Thymus (tissue), 14 donors: ENCODE measurements at places on chromosomes 16 and 17. TPM values are rescaled to one million over a fixed set of nuclear protein-coding genes. Genes with fewer than 3 reads are reported as not detected.
A peak's percentile ranks its signal among the peaks of the same experiment; 100 is the strongest.

- no peak overlapping the region for H3K27ac ChIP-seq
- no peak for DNase-seq
- peaks cover 28% of the 10 kb centered on the region for H3K36me3 ChIP-seq
- H3K27me3 ChIP-seq, result peaks cover 4% of the 10 kb centered on the region
- peaks cover 9% of the 10 kb centered on the region for H3K4me1 ChIP-seq
- H3K4me3 ChIP-seq, result no peak overlapping the region
Observed at GRCh38 chr17:78224231-78225087, 7.0 kb upstream of the TMEM235 start.

- peaks cover 9% of the 10 kb centered on the region for H3K4me1 ChIP-seq
- H3K27me3 ChIP-seq, result no peaks in the 10 kb centered on the region
- no peaks in the 10 kb centered on the region for H3K36me3 ChIP-seq
- no peak overlapping the region for H3K27ac ChIP-seq
Observed at GRCh38 chr17:57363998-57364643, 107.8 kb downstream of the MSI2 start.

DNA sequence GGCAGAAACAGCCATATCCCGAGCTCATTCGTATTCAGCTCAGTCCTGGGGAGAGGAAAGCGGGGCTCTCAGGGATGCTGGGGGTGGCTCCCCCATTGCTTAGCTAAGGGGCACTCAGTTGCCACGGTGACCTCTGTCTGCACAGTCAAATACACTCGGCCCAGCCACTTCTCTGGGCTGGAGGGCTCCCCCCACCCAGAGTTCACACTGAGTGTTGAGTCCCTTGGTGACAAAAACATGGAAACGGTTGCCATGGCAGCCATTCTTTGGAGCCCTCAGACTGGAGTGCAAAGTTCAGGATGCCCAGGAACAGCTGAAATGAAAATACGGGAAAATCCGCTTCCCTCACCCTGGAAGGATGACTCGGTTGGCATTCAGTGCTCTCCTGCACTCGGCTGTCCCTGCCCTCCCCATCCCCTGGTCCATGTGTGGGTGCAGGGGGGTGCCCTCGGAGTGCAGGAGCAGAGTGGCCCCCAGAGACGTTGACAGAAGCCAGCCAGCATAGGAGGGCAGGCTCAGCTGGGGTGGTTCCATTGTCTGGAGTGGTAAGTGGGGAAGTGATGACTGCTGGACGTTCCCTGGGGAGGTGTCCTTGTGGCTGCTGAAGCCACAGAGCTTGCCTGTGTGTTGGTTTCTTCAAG is 216.5 kb downstream of the NTN1 start:
- H3K27ac ChIP-seq, result no peak overlapping the region
- H3K36me3 ChIP-seq, result no peaks in the 10 kb centered on the region
- no peaks in the 10 kb centered on the region for H3K27me3 ChIP-seq
- peaks cover 34% of the 10 kb centered on the region for H3K4me1 ChIP-seq
- no peak overlapping the region for H3K4me3 ChIP-seq

DNA sequence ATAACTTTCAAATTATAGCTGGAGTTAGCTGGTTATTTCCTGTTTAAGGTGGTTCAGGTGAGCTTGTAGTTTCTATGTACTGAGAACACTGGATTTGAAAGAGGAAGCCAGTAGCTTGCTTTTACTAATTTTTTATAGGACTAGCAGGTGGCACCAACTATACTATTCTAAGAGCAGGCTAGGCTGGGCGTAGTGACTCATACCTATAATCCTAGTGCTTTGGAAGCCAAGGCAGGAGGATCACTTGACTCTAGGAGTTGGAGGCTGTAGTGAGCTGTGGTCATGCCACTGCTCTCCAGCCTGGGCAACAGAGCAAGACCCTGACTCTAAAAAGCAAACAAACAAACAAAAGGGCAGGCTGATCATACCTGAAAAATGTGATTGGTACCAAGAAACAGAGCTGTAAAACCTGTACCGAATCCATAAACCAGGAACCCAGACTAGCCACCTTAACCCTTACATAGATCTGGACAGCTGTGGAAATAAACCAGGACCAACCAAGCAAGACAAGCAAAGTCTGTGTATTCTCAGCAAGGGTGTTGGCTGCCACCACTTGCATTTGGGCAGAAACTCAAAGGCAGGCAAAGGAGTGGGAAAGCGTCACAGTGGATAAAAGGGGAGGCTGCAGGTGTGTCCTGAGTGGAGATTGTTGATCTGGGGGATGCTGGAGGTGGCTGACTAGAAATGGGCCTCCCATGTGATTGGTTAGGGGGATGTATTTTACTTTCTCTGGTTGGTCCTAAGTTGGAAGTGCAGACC is 36.3 kb downstream of the SLC47A1 start:
- no peaks in the 10 kb centered on the region for H3K27me3 ChIP-seq
- no peaks in the 10 kb centered on the region for H3K36me3 ChIP-seq
- DNase-seq, result no peak
- no peak overlapping the region for H3K27ac ChIP-seq
- no peak overlapping the region for H3K4me3 ChIP-seq
- H3K4me1 ChIP-seq, result no peaks in the 10 kb centered on the region

DNA sequence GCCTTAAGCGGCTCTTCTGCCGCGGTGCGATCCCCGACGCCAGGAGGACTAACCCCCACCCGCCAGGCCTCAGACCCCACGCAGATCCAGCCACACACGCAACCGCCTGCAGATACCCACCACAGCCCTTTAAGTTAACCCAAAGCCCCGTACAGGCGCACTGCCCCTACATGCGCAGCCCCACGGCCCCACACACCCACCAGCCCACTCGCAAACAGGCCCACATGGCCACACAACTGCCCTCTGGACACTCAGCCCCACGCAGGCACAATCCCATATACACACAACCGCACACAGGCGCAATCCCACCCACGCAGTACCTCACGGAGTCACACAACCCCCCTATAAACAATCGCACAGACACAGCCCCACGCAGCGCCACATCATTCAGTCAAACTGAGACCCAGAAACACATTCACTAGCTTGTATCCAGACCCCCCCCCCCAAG is 41.7 kb downstream of the RAI1 start:
- peaks cover 64% of the 10 kb centered on the region for H3K27me3 ChIP-seq
- no peak overlapping the region for H3K27ac ChIP-seq
- H3K4me3 ChIP-seq, result peak overlapping the region; percentile 57
- DNase-seq, result no peak

- peaks cover 51% of the 10 kb centered on the region for H3K4me1 ChIP-seq
- H3K36me3 ChIP-seq, result peaks cover 39% of the 10 kb centered on the region
- no peaks in the 10 kb centered on the region for H3K27me3 ChIP-seq
- H3K27ac ChIP-seq, result no peak overlapping the region
- DNase-seq, result no peak
Observed at GRCh38 chr17:18187226-18187625, 3.6 kb downstream of the ALKBH5 start.

GRCh38 chr17:82105882-82106687 is 8.0 kb upstream of the FASN start:
- H3K27ac ChIP-seq, result peak overlapping the region; percentile 95
- peaks cover 12% of the 10 kb centered on the region for H3K36me3 ChIP-seq
- DNase-seq, result no peak
- no peaks in the 10 kb centered on the region for H3K27me3 ChIP-seq
- peak overlapping the region; percentile 61 for H3K4me3 ChIP-seq

- DNase-seq, result peak; percentile 65
- H3K27ac ChIP-seq, result peak overlapping the region; percentile 85
- H3K4me3 ChIP-seq, result no peak overlapping the region
- no peaks in the 10 kb centered on the region for H3K27me3 ChIP-seq
- H3K4me1 ChIP-seq, result peaks cover 19% of the 10 kb centered on the region
Observed at GRCh38 chr16:12458591-12459358, 344.9 kb downstream of the CPPED1 start.

GRCh38 chr16:87931504-87931903 is 4.8 kb downstream of the CA5A start:
- H3K4me3 ChIP-seq, result no peak overlapping the region
- H3K27ac ChIP-seq, result no peak overlapping the region
- peaks cover 5% of the 10 kb centered on the region for H3K27me3 ChIP-seq
- DNase-seq, result no peak

The DGKE gene
- total RNA-seq, result 8.9 TPM

The NLRP1 gene
- 32.2 TPM for total RNA-seq

The MEOX1 gene
- 9.0 TPM for total RNA-seq

The NLE1 gene
- 11.2 TPM for total RNA-seq
